ENCODE measurements at places on chromosomes 2 and 18.

DNA sequence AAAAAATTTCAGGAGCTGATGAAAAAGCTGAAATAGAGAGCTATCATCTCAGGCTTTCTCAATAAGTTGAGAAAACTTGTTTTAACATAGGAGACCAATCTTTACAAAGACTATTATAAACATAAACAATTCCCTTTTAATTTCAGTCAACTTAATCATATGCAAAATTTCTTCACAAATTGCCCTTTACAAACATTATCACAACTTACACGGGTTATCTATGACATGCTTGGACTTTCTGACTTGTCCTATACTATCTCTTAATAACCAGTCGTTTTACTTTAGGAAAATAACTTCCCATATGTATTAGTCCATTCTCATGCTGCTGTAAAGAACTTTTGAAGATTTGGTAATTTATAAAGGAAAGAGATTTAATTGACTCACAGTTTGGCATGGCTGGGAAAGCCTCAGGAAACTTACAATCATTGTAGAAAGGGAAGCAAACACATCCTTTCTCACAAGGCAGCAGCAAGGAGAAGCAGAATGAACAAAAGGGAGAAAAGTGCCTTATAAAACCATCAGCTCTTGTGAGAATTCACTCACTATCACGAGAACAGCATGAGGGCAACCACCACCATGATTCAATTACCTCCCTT, 1583.7 kb upstream of the CELF4 start:
- DNase-seq, result no peak

- no peak for DNase-seq
Measured at GRCh38 chr2:46875226-46875899, 40.2 kb downstream of the MCFD2 start.

- no peak for DNase-seq
Measured at GRCh38 chr2:108316461-108317258, 28.0 kb downstream of the SULT1C2 start.

DNA sequence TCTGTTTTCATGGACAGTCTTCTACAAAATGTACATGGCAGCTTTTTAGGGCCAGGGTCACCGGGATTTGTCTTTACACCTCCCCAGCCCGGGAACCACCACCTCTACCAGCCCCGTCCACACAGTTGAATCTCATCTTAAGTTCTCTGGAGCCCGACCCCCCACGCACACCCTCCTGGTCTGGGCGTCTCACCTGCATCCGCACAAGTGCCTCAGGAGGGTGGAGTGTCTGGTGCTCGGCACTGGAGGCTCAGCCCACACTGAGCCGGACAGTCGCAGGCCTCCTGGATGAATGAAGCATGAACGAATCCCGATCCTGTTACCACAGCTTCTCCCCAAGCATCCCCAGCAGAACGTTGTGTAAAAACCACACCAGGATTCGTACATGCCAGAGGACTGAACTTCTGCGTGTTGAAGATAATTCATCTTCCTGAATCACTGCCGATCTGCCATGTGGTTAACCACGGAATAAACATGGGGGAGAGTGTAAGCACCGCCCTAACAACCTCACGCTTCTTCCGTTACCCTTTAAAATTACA, 162.0 kb downstream of the RTP5 start:
- DNase-seq, result peak; percentile 80

GRCh38 chr2:207939342-207940108, 85.8 kb downstream of the PLEKHM3 start:
- DNase-seq, result no peak

DNA sequence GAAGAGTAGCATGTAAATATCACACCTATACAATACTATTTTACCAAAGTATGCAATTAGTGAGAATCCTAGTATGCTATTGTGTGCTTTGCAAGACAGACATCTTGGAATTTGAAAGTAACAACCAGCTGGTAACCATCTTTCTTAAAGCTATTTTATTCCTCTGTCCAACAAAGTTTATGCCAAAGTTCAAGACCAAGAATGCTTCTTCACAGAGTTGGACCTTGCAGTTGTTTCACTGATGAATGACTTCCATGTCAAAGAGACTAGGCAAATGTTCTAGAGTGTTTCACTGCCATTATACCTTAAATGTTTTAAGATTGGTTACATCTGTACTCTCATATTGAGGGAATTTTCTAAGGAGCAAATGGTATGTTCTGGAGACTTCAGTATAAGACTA, 215.2 kb upstream of the CRIM1 start:
- no peak for DNase-seq
